Astrocyte of the cerebellum (primary cell): ENCODE measurements at places on chromosomes 7 and 10.

DNA sequence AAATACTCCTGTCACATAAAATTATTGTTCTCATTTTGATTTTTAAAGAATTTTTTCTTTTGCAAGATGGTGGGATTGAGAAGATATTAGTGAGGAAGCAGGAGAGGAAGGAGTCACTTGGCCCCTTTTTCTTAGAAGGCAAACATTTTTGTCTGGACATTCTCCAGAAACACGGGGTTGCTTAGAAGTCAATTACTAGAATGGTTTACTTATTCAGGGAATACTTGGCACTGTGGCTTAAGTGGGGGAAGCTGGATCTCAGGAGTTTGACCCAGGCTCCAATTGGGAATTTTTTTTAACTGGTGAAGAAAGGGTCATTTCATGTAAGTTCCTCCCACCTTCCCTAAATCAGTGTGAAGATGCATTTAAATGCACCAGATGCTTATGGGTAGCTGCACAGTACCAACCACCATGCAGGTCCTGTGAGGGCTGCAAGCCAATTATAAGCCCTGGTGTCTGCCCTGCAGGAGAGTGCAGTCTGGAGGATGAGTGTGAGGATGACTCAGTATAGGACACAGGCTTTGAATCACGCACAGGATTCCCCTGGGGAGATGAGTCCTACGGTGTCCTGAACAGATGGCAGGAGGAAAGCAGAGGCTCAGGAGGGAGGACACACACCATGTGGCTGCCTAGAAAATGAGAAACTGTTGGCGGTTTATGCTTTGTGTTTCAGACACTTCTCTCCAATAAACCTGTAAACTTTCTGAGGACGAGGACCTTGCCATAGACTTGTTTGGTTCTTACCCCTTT lies 299.1 kb downstream of the PLXNA4 start:
- DNase-seq = no peak

- DNase-seq = no peak
Observed at GRCh38 chr10:108544500-108545120, 1378.7 kb downstream of the XPNPEP1 start.

- no peak for DNase-seq
Observed at GRCh38 chr10:121416071-121416470, 182.2 kb downstream of the FGFR2 start.

GRCh38 chr10:63713191-63714144 lies 192.3 kb downstream of the REEP3 start:
- DNase-seq = peak; percentile 97

DNA sequence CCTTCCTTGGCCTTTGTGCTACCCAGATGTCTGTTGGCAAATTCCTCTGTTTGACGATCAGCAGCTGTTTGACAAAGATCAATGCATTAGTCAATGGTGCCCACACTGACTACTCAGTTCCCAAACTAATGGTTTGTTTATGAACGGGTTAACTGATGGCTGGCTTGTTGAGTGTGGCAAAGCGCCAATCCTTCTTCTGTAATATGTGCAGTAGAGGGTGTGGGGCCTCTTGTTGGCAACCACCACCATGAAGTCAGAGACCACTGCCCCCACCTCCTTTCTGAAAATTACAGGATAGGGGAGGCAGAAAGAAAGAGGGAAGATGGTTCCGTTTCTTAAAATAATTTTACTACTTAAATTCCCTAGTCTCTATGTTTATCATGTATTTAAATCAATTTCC lies 2.6 kb upstream of the PLCE1 start:
- no peak for DNase-seq
